ENCODE measurements at places on chromosomes 12 and 14. TPM values are rescaled to one million over a fixed set of nuclear protein-coding genes. Genes with fewer than 3 reads are reported as not detected.

Gene INHBC
- total RNA-seq: not detected

Gene DIO2
- total RNA-seq: 2.2 TPM

Gene LYSET
- total RNA-seq: 34.7 TPM

Gene TBX3
- total RNA-seq: 40.3 TPM
